Femur (tissue), 1 donor: ENCODE measurements at places on chromosomes 4 and X.

DNA sequence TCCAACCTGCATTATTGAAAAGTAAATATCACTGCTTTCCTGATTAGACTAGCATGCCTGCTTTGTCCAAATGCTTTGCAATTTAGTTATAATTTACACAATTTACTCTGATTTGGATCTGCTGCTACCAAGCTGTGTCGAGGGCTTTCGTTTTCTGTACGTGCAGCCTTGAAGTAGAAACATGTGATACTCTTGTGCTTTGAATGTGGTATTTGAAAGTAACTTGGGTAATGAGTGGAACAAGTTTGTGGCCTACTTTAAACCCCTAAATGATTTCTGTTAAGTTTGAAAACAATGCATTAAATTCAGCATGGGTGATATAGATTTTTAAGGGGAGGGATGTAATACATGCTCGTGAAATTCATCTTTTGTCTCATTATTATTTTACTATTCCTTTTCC lies 240.7 kb downstream of the IQCM start:
- no peak for DNase-seq

GRCh38 chr4:8303485-8304281 lies 34.1 kb downstream of the HTRA3 start:
- DNase-seq = peak; percentile 19

GRCh38 chr4:102299354-102300107 lies 45.8 kb downstream of the SLC39A8 start:
- DNase-seq = peak; percentile 22

DNA sequence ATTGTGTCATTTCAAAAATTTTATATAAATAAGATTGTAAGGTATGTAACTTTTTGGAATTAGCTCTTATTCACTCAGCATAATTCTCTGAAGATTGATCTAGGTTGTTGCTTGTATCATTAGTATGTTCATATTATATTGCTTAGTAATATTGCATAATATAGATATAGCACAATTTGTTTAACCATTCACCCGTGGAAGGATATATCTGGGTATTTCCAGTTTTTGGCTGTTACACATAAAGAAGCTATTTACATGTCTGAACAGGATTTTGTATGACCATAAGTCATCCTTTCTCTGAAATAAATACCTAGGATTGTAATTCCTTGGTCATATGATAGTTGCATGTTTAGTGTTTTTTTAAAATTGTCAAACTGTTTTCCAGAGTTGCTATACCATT lies 82.5 kb downstream of the CPEB2 start:
- DNase-seq = no peak

DNA sequence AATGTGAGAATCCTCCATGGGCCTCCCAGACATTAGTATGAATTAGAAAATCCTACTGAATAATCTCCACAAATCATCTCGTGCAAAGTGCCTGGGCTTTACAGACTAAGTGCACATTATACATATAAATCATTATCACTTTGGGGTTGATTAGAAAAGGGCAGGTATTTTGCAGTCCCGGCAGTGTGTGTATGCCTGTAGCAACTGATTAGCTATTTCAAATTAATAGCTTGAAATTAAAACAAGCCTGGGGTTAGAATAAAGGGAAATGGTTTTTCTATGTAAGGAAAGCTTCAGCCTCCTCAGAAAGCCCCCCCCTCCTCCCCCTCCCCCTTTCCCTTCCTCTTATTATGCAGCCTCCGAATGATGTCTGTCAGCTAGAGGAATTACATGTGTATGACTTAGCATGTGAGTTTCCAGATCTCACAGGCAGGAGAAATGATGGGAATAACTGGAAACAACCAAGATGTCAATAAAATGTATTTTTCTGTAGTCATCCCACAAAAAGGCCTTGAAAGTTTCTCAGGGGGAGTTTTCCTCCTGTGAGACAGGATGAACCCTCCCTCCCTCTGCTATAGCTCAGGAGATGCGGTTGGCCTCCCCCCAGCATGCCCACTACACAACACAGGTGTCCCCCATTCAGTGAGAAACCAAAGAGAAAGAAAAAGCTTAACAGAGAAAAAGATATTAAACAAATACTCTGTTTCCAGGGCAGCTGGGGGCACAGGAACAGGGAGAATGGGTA lies 41.2 kb upstream of the RASGEF1B start:
- DNase-seq = no peak

DNA sequence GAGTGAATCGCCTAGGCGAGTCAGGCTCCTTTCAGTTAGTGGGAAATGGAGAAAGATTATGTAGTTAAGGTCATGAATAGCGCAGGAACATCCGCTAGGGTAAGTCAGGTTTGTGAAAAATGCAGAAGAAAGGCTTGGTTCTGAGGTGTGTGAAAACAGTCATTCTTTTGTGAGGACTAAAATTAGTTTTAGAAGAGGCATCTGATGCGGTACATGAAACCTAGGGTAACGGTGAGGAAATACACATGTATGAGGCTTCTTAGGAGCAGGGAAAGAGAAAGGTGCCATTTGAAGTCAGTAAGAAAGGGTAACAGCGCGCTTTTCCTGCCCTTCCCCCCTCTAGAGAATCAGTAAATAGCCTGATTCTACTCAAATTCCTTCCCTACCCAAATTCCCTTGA lies 570 bp upstream of the RNF128 start:
- DNase-seq = no peak

DNA sequence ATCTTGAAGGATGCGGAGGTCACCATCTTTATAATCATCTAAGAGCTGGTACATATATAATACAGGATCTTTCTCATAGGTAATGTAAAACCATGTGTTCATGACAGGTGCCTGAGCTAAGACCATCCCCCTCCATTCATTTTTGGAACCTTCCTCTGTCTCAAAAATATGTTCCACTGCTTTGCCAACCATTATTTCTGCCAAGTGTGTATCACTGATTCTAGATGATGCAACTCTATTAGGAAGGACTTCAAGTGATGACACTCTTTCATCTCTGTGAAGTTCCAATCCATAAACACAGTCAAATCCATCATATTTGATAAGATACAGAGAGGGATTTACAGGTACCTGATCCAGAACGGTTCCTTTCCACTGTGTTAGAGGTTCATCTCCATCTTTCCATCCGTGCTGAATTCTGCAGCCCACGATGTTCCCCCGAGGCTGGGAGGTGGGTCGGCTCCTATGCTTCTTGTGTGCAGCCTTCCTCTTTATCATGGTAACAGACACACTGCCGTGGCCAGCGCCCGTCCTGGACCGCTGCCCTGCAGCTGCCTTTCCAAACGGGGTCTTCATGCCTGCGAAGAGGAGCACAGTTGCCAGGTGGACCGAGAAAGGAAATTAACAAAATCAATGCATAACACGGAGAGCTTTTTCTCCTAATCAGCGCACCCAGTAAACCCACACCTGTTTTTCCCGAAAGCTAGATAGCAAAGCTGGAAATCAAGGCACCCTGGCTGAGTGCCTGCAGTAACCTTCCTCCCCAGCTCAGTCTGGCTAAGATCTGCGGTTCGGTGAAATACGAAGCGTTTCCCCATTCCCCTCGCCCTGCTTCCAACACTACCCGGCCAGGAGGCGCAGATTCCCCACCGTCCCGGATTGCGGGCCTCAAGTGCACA lies 718 bp downstream of the SPIN3 start:
- DNase-seq = peak; percentile 25

GRCh38 chrX:30039768-30040167 lies 175.6 kb upstream of the MAGEB2 start:
- no peak for DNase-seq

GRCh38 chr4:98663226-98664006 lies 5.0 kb upstream of the TSPAN5 start:
- no peak for DNase-seq

DNA sequence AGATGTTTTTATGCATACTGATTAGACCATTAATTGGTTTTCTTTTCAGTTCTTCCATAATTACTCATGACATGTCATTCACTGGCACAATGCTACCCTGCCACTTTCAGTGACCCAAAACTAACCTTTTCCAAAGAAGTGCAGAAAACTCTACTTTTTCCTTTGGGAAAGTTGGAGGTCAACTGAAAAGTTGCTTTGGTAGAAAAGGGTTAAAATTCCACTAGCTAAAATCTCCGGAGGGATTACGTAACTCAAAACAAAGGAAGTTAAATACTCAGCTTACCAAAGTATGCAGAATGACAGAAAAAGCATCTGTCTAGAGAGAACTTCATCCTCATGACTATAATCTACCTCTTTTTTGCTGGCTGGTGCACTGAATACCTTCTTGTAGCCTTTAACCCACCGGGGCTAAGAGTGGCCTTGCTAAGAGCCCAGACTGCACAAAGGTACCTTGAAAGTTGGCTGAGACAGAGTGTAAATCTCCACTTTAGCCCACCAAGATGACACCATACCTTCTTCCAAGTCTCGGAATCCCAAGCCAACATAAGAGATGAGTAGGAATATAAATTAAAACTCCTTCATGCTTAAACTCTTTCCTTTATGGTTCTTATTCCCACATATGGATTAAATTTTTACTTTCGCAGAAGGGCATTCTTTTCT lies 1099.5 kb upstream of the INTU start:
- DNase-seq = peak; percentile 24

- DNase-seq = no peak
These were observed 110.7 kb upstream of the TLR3 start for GRCh38 chr4:185958094-185958747.

DNA sequence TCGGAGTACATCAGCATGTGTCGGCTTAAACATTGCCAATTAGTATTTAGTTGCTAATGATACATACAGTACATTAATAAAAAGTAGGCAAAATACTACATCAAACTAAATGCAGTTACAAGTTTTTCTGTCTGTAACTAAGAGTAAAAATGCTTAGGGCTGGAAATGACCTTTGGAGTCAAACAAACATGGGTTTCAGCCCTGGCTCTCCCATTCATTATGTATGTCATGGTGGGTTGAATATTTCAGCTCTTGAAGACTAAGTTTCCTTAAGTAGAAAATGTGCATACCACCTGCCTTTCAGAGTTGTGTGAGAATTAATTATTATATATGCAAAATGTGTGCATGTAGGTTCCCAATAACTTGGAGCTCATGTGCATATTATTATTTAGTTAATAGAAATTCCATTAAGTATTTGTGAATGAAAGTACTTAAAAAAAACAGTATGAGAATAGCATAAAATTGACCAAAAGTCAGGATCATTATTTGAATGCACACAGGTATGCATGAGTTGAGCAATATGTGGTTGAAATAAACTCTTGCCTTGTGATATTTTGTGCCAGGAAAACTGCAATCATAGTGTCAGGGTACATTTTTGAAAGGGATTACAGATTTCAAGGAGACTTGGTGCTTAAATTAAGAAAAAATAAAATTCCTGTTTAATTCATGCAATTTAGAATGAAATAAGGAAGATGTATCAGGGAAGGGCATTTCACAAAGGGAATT lies 2048.7 kb downstream of the PCDH7 start:
- DNase-seq = no peak

DNA sequence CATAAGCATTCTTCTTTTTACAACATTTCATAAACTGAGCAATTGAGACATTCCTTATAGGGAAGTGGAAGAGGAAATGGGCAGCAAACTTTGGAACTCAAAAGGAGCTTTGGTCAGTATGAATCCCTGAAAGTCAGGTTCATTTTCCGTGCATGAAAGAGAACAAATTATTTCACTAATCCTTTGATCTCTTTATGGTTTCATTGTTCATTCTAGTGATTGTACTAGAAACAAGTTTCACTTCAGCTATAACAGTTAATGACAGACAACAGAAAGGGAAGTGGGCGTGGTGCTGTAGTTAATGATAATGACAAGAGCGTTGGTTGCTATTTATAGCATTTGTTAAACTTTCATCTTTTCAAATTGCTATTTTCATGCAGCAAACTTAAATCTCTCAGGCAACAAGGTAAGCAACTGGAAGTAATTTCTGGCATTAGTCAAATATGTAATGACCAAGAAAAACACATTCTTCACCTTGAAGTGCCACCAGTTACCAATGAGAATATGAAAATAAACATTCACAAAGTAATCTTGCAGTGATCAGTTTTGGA lies 98.4 kb downstream of the AREG start:
- no peak for DNase-seq

DNA sequence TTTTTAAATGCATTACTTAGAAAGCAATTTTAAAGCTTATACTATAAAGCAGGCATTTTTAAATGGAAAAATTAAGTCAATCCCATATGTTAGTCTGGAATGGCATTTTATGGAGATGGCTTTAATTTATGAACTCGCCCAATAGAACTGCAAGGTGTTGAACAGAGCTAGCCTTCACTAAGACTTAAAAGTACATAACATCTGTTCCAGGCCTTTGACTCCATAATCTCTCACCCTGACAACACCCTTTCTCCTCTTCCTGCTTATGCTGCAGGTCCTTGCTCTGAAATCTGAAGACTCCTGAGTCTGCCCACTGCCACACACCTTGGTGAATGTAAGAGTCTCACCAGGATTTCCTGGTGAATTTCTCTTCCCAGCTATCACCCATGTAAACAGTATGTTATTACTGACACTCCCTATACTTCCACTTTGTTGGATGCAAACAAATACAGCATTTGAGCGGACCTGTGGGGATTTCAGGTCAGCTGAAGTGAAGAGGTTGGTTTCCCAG lies 17.7 kb upstream of the SLC39A8 start:
- DNase-seq = no peak

GRCh38 chr4:119829326-119829725 lies 200.7 kb upstream of the PDE5A start:
- no peak for DNase-seq

- DNase-seq = peak; percentile 78
These were observed 41.1 kb upstream of the PPARGC1A start for GRCh38 chr4:23930750-23931488.

DNA sequence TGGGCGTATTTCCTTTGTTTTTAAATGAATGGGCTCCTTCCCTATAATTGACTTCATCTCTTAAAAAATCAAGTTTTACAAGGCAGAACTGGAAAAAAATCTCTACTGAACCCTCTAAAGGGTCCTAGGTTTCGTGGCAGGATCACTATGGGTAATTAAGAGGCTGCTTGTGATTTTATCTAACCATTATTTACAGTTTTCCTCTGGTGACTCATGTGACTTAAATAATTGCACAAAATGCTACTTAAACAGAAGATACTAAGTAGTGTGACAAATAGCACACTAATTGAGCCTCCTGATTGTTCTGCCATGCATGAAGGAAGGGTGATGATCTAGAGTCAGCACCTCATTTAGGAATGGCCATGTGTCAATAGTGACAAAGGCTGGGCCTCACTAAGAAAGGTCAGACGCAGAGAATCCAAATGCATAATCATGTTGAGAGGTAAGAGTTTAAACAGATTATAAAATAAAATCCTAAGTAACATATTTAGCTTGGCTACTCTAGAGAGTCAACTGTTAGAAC lies 35.5 kb downstream of the OFD1 start:
- no peak for DNase-seq

- no peak for DNase-seq
These were observed 4.6 kb upstream of the AREG start for GRCh38 chr4:74440356-74440755.
